NCI-H187 (cell line): ENCODE measurements at places on chromosomes 7 and 10.

DNA sequence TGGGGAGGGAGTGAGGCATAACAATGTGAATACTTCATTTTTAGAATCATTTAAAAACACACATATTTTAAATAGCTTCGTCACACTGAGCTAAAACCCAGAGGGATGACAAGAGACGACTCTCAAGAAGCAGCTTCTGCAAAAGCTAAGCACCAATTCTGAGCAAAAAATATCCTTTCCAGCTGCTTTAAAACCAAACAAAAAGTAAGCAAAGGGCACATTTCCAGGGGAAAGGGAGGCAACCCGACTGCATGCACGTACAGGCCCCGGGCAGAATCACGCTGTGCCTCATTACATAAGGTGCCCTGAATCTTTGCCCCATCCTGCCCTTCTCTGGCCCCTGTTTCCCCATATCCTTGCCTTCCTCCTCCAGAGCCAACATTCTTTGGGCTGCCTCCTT, 78.4 kb downstream of the DGKI start:
- no peak for DNase-seq

DNA sequence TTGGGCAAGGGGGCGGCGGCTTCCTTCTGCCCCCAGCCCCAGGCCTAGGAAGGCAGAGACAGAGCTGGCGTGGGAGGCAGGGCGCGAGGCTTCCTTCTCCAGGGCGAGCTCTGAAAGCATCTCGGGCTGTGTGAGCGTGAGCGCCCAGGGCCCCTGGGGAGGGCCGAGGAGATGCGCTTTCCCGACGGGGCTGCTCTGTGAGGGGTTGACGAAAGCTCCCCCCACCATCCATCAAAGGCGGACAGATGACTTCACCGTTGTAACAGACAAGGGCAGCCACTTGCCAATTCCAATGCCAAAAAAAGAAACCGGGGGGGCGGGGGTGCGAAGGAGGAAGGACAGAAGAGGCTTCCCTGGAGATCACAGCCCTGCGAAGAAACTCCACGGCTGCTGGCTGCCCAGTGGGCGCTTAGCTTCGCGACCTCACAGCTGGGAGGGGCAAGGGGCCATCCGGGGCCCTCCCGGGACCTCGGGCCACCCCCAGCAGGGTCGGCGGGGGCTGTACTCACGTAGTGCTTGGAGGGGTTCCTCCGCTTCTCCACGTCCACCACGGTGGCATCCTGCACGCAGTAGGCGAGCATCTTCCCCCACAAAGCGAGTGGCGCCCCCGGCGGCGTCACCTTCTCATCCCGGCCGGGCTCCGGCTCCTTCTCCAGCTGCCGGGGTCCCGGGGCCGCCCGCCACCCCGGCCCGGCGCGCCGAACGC, 537 bp downstream of the SH3PXD2A start:
- no peak for DNase-seq

GRCh38 chr10:16119445-16119844, 259.1 kb upstream of the MINDY3 start:
- no peak for DNase-seq

DNA sequence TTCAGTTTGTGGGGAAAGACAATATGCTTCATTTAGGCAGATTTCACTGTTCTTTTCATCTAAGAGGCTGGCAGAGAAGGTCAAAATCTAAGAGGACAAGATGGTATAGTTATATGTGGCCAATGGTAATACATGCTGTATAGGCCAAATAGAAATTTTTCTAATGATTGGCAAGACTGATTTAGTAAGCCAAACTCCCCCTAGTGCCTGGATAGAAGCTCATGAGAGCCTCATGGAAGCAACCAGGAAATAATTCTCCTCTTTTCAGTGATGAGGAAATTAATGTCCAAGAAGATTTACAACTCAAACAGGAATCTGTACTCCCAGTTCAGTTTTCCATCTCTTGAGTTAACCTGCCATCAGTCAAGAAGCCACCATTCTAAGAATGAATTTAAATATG, 253.6 kb upstream of the PHF14 start:
- DNase-seq = no peak

DNA sequence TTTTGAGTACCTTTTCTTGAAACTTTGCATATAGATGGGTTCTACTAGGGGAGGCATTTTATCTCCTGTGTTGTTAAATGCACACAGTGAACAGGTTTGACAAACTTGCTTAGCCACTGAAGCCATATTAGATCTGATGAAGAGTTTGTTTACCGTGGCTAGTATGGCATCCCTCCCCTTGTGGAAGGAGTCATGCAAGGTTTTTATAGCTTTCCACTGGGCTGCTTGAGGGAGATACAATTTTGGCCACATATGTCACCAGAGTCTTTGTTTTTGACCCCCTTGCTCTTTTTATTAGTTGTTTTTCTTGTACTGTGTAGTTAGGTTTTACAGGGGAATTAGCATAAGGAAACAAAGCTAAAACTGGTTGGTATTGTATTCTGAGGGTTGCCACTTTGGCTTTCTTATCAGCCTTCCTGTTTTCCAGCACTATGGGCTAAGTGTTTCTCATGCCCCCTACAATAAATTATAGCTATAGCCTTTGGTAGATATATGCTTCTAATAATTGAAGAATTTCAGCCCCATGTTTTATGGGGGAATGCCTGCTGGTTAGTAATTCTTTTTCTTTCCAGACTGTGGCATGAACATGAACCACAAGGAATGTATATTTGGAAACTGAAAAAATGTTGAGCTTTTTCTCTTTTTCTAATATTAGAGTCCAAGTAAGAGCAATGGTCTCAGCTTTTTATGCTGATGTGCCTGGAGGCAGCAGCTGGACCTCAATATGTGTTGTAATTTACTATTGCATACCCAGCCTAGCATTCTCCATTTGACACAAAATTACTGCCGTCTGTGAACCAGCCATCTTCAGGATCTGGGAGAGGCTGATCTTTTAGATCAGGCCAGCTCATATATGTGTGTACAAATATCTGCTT, 18.4 kb upstream of the STEAP2 start:
- DNase-seq = no peak

- no peak for DNase-seq
Observed at GRCh38 chr7:103915680-103916357, 73.6 kb downstream of the RELN start.

DNA sequence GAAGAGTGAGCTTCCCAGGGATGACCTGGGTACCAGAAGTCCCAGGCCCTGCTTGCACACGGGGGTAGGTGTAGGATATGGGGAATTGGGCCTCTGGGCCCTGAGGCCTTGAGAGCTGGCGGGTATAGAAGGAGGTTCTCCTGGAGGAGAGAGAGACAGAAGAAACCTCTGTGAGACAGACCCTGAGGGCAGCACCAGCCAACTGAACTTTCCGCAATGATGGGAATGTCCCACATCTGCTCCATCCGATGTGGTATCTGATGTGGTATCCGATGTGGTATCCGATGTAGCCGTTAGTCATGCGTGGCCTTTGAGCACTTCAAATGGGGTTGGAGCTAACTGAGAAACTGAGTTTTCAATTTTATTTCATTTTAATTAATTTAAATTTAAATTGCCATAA, 30.6 kb upstream of the PLEKHA1 start:
- no peak for DNase-seq

DNA sequence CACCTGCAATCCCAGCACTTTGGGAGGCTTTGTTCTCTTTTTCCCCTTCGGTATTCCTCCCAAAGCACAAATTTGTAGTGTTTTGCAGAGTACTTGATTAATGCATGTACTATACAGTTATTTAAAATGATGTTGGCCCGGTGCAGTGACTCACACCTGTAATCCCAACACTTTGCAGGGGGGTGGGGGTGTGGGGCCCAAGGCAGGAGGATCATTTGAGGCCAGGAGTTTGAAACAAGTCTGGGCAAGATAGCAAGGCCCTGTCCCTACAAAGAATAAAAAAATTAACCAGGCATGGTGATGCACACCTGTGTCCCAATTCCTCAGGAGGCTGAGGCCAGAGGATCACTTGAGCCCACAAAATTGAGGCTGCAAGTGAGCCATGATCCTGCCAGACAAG, 26.8 kb upstream of the FOXK1 start:
- no peak for DNase-seq

DNA sequence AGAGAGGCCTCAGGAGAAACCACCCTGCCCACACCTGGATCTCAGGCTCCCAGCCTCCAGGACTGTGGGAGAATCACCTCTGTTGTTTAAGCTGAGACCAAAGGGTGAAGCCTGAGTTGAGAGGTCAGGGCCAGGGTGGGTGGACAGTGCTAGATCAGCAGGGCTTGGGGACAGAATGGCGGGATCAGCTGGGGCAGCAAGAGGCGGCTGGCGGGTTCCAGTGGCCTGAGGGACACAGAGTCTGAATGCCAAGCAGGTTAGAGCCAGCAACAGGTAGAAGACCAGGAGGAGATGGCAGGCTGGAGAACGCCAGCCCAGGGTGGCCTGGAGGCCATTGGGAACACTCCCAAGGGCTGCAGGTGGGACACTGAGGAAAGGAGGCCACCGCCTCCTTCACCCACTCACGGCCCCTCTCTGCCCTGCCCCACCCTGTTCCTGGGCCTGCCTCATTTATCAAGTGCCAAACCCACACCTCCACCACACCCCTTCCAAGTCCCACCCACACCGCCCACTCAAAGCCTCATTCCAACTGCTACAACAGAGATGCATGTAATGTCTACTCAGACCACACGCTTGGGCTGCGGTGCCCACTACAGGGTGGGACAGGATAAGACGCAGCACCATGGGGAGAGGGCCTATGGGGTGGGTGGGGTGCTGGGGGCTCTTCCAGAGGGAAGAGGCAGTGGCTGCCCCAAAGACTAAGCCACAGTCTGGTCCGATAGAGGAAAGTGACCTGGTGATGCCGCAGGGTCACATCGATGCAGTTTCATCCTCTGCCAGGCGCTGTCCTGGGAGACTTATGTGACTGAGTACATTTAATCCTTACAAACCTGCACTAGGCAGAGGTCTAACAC, 173.9 kb downstream of the TNS3 start:
- no peak for DNase-seq

- no peak for DNase-seq
Observed at GRCh38 chr7:128402356-128402755, 7.4 kb downstream of the IMPDH1 start.

- no peak for DNase-seq
Observed at GRCh38 chr7:66758950-66759628, 18.6 kb downstream of the RABGEF1 start.

DNA sequence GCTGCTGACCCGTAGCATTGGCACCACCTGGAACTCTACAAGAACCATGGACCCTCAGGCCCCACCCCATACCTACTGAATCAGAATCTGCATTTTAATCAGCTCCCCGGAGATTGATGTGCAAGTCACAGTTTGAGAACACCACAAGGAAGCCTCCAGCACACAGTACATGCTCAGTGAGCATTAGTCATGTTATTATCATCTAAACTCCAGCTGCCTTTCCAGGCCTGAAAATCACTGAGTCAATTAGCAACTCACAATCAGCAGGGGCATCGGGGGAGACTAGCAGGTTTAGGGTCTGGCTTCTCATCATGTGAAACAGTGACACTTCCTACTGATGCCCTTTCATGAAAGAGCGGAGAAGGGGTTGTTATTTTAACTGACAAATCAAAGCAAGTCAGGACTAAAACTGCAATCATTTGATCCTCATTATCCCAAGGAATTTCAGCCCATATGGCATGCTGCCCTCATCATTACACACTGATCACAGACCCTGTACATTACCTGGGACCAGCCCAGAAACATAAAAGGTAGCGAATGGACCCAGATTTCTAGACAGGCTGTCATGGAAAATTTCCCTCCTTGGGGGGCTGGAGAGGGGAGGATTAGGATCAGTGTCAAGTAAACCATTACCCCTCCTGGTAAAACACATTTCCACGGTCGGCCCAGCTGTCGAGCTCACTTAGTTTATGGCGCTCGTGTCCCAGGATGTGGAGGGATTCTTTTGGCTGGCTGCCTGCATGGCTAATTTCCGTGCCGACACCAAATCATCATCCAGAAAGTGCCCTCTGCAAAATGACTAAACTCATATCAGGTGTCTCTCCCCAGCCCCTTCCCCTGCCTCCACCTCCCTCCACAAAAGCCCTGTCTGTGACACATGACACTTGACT, 122.8 kb downstream of the PRLHR start:
- no peak for DNase-seq

GRCh38 chr7:44983742-44984477, 5.1 kb upstream of the MYO1G start:
- no peak for DNase-seq

- DNase-seq = no peak
Observed at GRCh38 chr7:24660546-24660945, 87.3 kb downstream of the PALS2 start.
